ENCODE measurements at places on chromosomes 2 and 18. TPM values are rescaled to one million over a fixed set of nuclear protein-coding genes. Genes with fewer than 3 reads are reported as not detected.

DNA sequence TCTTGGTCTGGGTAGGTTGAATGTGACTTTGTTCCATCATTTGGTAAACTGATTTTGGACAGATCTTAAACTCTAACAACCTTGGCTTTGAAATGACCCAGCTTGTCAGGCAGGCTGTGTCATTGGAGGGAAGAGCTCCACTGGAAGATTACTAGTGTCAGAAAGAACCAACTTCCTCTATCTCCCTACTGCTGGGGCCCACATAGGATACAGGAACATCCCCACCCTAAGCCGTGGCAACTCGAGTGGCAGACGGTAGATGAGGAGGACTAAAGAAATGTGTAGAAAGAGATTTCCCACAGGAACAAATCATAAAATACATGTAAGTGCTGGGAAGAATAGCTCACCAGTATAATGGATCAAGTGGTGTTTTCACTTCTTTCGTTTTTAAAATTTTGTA, 4.3 kb upstream of the G6PC2 start:
- no peak for DNase-seq

GRCh38 chr18:9366126-9366714, 31.6 kb downstream of the TWSG1 start:
- DNase-seq: no peak

DNA sequence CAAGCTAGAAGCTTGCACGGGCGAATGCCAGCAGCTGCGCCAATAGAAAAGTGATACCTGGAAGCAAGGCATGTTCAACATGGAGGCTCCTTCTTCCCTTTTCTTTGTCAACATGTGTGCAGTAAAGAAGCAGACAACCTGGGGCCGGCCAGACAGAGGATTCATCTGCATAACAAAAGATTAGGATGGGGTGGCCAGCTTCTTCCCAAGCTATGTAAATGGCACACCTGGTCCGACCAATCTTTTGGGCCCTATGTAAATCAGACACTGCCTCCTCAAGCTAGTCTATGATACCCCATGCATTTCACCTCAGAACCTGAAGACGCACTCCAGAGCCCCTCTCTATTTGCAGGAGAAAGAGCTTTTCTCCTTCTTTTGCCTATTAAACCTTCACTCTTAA, 66.4 kb upstream of the TGFA start:
- no peak for DNase-seq

- DNase-seq: no peak
These were observed 359.9 kb downstream of the ARHGAP15 start for GRCh38 chr2:143489145-143489544.

- DNase-seq: no peak
These were observed 79.3 kb upstream of the TMEM247 start for GRCh38 chr2:46400016-46400415.

- DNase-seq: no peak
These were observed 4.4 kb downstream of the ADRA2B start for GRCh38 chr2:96111823-96112500.

- DNase-seq: no peak
These were observed 9.3 kb downstream of the MITD1 start for GRCh38 chr2:99171377-99172140.

GRCh38 chr18:67260841-67261240, 255.7 kb downstream of the DSEL start:
- no peak for DNase-seq

GRCh38 chr2:234731236-234731635, 220.6 kb upstream of the SH3BP4 start:
- no peak for DNase-seq

DNA sequence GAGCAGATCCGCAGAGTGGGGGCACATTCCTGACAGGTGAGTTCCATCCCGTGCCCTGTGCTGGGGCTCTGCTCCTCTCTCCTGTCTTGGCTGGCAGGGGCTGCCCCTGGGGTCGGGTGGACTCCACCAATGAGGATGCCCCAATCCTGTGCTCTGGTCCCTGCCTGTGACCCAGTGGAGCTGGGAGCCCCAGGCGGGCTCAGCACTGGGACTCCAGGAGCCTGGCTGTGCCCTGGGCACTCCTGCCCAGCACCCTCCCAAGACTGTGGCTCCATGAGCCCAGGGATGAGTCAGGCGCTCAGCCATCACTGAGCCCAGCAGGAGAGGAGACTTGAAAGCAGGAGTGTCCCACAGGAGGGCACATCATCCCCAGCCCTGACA, 53.9 kb downstream of the MBP start:
- DNase-seq: peak; percentile 21

- no peak for DNase-seq
These were observed 649.9 kb upstream of the FANCL start for GRCh38 chr2:58890865-58891525.

- no peak for DNase-seq
These were observed 110.9 kb downstream of the STK39 start for GRCh38 chr2:168136392-168136977.

- DNase-seq: no peak
These were observed 20.5 kb downstream of the RND3 start for GRCh38 chr2:150466741-150467620.

DNA sequence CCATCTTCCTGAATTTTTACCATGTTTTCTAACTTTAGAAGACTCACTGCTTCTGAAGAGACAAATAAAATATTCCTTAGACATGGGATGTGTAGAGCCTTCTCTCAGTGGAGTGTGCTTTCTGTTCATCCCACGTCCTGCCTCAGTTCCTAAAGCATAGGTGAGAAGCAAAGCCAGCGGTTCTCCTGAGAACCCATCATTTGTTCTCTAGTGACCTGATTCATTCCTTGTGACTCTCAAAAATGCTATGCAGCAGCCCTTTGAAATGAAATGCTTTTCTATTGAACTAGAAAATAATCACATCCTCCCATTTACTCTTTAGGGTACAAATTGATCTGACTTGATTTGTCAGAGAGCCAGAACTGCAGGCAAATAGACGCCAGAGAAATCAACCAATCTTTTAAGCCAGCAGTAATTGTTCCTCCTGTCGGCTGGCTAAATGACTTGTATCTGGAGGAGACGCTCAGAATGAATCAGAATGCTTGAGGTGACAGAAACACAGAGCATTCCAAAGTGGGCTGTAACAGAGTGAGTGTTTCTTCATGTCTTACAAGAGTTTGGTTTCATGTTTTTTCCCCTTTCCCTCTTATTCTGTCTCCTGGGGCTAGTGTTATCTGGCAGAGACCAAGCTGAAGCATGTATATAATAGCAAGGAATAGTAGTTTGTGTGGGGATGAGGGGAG, 81.3 kb upstream of the TMEM178A start:
- DNase-seq: no peak

The OTOF gene
- total RNA-seq: not detected

The LRRC30 gene
- total RNA-seq: not detected

The CENPA gene
- total RNA-seq: not detected

The GALR1 gene
- total RNA-seq: not detected

The LHCGR gene
- 0.10 TPM for total RNA-seq

The C1QL2 gene
- not detected for total RNA-seq

The CD207 gene
- total RNA-seq: not detected

The ZFP36L2 gene
- total RNA-seq: 55.0 TPM

The GPATCH11 gene
- 6.0 TPM for total RNA-seq

Data from left ventricle myocardium superior (tissue), 1 donor.